ENCODE measurements at places on chromosomes 3 and 15.

DNA sequence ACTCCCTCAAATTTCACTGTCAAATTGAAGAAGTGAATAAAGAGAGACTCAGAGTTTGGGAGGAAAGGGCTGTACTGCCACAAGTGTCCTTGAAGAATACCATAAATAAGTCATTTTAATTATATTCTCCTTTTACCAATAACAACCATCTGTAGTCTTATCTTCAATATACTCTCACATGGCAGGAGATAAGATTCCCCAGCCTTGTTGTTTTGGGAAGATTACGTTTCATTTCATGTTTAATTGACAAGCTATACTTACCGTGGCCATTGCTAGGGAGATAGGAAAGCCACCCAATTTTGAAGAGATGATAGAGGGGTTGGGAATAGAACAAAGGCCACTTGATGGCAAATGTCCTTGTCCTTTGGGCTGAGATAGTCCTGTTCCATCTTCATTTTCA, 2.3 kb downstream of the MINDY4B start:
- no peak for DNase-seq

DNA sequence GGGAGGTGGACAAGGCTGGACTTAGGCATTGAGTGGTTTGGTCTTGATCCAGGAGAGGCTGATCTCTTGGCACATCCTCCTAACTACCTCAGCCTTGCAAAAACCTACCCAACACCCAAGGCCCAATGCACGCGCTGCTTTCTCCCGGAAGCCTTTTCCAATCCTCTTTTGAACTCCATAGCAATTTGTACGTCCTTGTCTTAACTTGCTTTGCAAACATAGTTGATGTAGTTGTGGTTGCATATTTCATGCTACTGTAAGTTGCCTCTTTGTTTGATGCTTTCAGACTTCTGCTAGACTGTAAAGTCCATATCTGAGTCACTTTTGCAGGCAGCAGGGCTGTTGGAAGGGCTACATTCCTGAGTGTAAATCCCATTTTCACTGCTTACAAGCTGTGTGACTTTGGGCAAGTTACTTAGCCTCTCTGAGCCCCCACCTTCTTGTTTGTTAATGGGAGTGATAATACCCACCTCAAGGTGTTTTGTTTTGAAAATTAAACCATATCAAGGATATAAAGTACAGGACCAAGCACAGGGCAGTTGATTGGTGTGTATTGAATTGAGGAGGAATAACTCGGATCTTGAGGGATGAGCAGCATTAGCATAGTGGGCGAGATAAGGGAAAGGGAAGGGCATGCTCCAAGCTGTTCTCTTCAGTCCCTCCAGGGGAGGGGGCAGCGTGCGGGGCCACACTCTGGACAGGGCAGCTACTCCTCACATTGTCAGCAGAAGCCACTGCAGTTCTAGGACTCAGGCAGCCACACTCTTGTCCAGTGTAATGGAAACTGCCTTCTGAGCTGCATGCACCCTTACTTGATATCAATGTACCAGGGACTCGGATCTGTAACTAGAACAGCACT, 28.8 kb downstream of the SIAH2 start:
- DNase-seq = peak; percentile 53

GRCh38 chr3:157493627-157494550, 9.3 kb downstream of the VEPH1 start:
- peak; percentile 70 for DNase-seq

- peak; percentile 76 for DNase-seq
Measured at GRCh38 chr3:124846189-124846588, 41.0 kb downstream of the ITGB5 start.

GRCh38 chr15:57703387-57703786, 3.1 kb upstream of the POLR2M start:
- peak; percentile 51 for DNase-seq

DNA sequence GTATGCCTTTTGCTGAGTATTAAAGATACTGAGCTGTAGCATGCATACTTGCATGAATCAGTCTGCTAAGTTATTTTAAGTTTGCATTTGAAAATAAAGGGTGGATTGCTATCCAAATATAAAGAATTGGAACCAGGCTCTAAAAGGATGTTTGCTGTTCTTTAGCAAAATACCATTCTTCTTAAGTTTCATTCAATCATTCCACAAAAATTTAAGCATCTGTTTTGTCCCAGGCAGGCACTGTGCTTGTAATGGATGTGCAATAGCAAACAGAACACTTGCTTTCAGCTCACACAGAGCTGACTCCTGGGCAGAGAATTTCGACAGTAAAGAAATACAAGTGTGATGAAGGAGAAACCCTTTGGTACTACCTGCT, 151.1 kb downstream of the PGPEP1L start:
- DNase-seq = peak; percentile 81

- DNase-seq = peak; percentile 48
Measured at GRCh38 chr3:117322866-117323265, 613.3 kb downstream of the TUSC7 start.

Measured in astrocyte of the hippocampus (primary cell).